ENCODE measurements at places on chromosomes 11 and 22. TPM values are rescaled to one million over a fixed set of nuclear protein-coding genes. Genes with fewer than 3 reads are reported as not detected.

GGT1 gene
- total RNA-seq: 61.0 TPM

GRCh38 chr11:114272311-114272710 lies 23.9 kb upstream of the NNMT start:
- DNase-seq: no peak

STIM1 gene
- total RNA-seq: 68.0 TPM

DERL3 gene
- total RNA-seq: 18.8 TPM

GRCh38 chr11:117697319-117697718 lies 99.7 kb downstream of the DSCAML1 start:
- no peak for DNase-seq

PRR33 gene
- total RNA-seq: not detected

GRCh38 chr11:30936491-30936890 lies 350.3 kb upstream of the MPPED2 start:
- no peak for DNase-seq

P2RX6 gene
- total RNA-seq: 0.18 TPM

DNA sequence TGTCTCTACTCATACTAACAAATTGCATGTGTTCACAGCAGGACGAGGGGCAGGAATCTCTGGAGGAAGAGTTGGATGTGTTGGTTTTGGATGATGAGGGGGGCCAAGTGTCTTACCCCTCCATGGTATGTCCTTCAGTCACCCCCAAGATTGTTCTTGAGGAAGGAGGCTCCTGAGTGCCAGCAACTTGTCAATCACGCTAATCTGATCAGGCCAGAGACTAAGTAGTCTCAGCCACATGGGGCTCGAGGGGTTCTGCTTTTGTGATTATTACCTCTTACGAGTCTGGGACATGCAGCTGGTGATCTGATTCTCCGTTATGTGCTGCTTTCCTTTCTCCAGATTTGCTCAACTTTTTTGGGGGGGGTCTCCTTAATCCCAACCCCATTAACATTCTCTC lies 54.3 kb downstream of the CTNND1 start:
- DNase-seq: no peak

DNA sequence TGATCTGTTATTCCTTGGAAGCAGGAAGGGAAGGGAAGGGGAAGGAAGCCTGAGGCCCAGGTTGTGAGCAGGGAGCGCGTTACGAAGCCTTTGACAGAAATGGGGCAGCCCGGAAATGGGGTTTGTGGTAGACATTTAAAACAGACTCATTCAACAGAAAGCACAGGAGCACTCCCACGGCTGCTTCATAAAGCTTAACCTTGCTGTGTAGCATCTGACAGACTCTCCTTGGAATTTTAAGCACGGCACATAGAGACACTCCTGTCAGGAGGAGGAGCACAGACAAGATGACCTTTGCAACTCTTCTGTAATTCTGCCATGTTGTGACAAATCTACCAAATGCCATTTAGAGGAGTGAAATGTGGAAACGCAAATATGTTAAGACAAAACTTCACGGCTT lies 131.6 kb downstream of the FBXO7 start:
- no peak for DNase-seq

GRCh38 chr11:9717040-9717357 lies 53.1 kb downstream of the SWAP70 start:
- no peak for DNase-seq

DNA sequence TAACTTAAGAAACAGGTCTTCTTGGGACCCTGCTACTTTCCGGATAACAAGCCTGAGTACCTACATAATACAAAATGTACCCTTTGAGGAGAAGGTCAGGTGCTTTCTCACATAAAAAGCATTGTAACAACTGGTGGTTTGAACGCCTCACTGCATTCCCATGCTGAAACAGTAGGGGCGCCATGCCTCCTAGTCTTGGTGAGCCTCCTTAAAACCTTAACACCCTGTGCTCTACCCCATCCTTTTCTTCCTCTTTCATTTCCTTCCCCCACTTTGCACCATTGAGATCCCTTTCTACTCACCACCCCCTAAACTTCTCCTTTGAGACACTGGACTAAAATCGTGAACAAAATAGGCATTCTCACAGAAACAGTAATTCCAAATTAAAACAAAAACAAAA lies 729.3 kb downstream of the NTM start:
- no peak for DNase-seq

- peak; percentile 81 for DNase-seq
Measured at GRCh38 chr11:57568330-57568766, 876 bp upstream of the UBE2L6 start.

DNA sequence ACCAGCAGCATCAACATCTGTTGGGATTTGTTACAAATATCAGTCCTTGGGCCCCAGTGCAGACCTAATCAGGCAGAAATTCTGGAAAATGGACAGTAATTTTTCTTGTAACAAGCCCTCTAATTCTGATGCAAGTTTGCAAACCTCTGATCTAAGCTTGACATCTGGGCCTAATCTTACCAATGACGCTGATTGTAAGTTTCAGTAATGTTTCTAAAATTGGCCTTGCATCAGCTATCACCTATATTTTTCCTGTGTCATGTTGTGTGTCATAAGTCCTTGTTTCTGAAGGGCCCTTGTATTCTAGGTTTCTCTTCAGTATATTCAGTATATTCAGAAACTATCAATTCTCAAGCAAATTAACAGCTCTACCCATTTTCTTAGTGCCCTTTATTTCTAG lies 36.4 kb downstream of the ZNF215 start:
- no peak for DNase-seq

GRCh38 chr11:130074736-130075135 lies 5.0 kb downstream of the APLP2 start:
- no peak for DNase-seq

GRCh38 chr11:7414973-7415817 lies 70.1 kb upstream of the OLFML1 start:
- no peak for DNase-seq

- DNase-seq: no peak
Measured at GRCh38 chr22:17258788-17259148, 39.5 kb upstream of the ADA2 start.

DNA sequence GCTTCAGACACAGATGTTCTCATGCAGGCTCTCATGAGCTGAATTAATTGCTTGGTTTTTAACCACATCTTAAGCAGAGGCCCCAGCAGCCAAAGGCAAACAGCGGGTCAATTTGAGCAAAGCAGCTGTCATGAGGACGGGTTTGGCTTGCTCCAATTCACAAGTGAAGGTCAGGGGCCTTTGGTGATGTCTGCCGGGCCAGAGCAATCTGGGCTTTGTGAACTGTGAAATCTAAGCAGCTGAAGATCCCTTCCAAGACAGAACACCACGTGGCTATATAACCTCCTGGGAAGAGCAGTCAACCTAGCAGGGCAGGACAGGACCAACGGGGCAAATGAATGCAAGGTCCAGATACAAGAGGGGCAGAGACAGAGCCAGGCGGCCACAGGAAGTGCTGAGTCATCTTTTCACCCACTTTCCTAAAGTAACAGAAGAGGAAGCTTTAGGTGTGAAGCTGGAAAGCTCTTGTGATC lies 187.3 kb upstream of the B3GAT1 start:
- no peak for DNase-seq

- DNase-seq: peak; percentile 41
Measured at GRCh38 chr11:47523490-47524225, 29.3 kb downstream of the CELF1 start.

DNA sequence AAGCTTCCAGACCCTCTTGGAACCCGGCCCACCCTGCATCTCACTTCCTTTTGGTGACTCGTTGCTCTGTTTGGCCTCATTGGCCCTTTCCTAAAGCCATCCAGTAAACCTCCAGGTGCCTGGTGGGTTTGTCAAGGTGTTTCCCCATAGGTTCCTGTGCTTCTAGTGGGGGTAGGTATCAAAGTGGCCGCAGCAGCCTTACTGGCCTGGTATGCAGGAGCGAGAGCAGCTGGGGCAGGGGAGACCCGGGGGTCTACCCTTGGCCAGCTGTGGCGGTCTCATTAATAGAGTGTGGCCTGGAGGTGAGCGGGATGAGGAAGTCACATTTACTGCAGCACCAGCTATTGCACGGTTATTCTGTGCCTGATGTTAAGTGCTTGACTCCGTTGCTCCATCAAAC lies 4.1 kb downstream of the APOA4 start:
- DNase-seq: no peak

GRCh38 chr22:41052661-41053490 lies 39.5 kb upstream of the EP300 start:
- no peak for DNase-seq

TLCD5 gene
- 1.7 TPM for total RNA-seq

DNA sequence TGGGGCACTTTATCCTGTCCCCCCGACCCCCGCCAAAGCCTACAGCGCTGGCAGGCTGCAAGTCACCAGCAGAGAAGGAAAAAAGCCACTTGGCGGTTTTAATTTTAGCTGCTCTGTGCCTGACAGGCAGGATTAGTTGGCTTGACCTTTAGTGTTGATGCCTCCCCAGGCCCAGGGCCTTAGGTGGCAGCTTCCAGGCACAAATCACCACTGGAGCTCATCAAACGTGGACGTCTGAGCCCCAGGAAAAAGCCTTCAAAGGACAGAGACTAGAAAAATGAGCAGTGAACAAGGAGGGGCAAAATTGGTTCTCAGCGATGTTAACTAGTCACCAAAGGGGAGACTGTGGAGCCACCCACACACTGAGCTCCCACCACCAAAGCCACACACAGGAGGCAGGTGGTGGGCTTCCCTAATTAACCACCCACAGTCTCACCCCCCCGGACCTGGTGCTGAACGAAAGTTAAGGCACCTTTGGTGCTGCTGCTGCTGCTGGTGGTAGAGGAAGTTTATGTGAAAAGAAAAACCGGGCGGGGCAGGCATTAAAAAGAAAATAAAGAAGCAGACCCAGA lies 4.4 kb upstream of the PYGM start:
- peak; percentile 44 for DNase-seq

GRCh38 chr11:131748151-131749050 lies 378.0 kb downstream of the NTM start:
- no peak for DNase-seq

NFRKB gene
- 46.8 TPM for total RNA-seq

MPZL3 gene
- total RNA-seq: 69.3 TPM

GPHA2 gene
- not detected for total RNA-seq

DNA sequence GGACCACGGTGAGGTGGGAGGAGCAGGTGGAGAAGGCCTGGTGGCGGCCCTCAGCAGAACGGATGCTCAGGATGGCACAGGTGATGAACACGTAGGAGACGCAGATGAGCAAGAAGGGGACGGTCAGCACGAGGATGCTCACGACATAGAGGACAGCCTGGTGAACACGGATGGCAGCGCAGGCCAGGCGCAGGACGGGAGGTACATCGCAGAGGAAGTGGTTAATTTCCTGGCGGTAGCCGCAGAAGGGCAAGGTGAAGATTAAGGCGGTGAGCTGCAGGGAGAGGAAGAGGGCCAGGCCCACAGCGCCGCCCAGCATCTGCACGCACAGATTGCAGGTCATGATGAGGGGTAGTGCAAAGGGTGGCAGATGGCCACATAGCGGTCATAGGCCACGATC lies 24.0 kb upstream of the OR10W1 start:
- no peak for DNase-seq

DNA sequence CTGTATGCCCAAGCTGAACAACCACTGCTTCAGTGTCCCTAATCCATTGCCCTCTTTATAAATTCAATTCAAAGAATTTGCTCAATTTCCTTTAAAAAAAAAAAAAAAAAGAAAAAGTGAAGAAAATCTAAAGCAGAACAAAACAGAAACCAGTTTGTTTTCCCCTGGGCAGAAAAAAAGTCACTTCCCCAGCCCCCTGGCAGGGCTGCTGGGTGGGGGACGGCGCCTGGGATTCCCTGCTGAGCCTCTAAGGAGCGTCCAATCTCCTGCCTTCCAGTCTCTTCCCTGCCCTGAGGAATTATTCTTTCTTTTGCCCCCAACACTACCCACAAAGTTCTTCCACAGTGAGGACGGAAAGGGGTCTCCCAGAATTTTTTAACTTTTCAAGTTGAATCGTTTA lies 23.9 kb downstream of the DKK3 start:
- no peak for DNase-seq

GRCh38 chr11:61118406-61118805 lies 16.1 kb downstream of the CD5 start:
- no peak for DNase-seq

TMPRSS5 gene
- 1.6 TPM for total RNA-seq

- no peak for DNase-seq
Measured at GRCh38 chr11:23095650-23096189, 235.4 kb upstream of the CCDC179 start.

BARX2 gene
- 8.8 TPM for total RNA-seq

LMNTD2 gene
- total RNA-seq: 0.64 TPM

- DNase-seq: no peak
Measured at GRCh38 chr11:94934846-94935245, 38.5 kb downstream of the CWC15 start.

EWSR1 gene
- total RNA-seq: 454 TPM

GRCh38 chr11:11468954-11469353 lies 115.9 kb upstream of the CSNK2A3 start:
- DNase-seq: no peak

DNA sequence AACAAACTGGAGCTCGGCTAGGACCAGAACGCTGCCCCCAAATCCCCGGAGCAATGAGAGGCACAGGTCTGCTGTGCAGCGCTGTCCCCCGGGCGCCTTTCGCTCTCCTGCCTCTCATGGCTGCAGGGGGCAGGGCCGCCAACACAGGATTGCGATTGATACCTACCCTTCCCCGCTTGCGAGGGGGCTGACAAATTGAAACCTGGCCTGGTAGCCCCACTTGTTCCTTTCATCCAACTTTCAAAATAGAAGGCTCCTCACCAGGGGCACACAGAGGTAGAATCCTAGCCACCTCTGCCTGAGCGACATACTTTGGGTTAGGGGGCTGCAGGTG lies 642 bp upstream of the CASTOR1 start:
- DNase-seq: no peak

GRCh38 chr11:15737320-15737719 lies 619.0 kb downstream of the SOX6 start:
- DNase-seq: no peak

- DNase-seq: no peak
Measured at GRCh38 chr22:27877501-27877900, 41.6 kb downstream of the PITPNB start.

DNA sequence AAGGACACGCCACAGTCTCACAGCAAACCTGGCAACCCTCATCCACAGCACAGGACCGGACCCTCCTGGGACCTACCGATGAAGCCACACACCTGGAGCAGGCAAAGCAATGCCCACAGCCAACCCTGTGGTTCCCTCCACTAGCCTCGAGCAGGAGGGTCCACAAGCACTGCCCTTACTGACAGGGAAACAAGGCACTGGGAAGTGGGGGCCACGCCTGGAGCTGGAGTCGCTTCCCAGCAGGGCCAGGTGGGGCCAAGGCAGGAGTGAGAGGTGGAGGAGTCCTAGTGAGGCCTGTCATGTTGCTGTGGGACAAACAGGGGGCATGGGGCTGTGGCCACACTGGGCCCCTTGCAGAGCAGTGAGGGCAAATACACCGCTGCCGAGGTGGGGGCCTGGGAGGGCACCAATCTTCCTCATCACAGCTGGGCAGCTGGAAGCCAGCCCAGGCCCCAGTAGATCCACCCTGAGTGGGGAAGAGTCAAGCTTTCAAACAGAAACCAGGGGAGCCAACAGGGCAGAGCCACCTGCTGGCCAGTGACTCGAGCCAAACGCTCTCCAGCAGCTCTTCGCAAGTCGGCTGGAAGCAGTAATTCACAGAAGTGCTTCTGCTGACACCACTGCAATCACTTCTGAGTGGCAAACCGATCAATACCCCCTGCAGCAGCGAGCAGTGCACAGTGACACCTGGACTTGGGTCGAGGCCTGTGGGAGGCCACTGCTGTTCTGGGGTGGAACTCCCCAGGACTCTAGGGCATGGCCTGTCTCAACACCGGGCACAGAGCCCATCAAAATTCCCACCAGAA lies 13.7 kb downstream of the SULT4A1 start:
- no peak for DNase-seq

- no peak for DNase-seq
Measured at GRCh38 chr22:48565901-48566501, 1261.7 kb downstream of the BRD1 start.

Data from activated T-helper 1 cell treated with anti-CD3 and anti-CD28 coated beads, Interleukin-12 subunit alpha, Interleukin-12 subunit beta, Interleukin-2, Interleukin-4 antibody, amounts not matched to agents 30 ng/mL and 10 ng/mL and 1 ng/mL, durations not matched to agents 14 hours and 24 hours and 36 hours (primary cell).